ENCODE measurements at places on chromosomes 3 and 15.

DNA sequence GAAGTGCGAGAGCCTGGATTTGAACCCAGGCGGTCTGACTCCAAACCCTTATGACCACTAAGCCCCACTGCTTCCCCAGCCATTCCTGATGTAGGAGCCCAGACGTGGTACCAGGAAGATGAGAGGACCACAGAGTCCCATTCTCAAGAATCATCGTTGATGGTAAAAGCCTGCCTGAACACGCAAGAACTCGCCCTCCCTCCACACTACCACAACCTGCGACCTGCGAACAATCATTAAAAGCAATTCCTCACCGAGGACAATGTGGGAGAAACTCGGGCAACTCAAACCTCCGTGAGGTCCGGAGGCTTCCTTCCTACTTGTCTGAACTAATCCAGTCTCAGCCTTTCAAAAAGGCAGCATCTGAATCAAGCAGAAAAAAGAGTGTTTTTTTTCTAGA lies 10.3 kb downstream of the MAGI1 start:
- DNase-seq = no peak

GRCh38 chr3:141629976-141630375 lies 108.1 kb upstream of the RNF7 start:
- no peak for DNase-seq

- no peak for DNase-seq
These were observed 2.1 kb downstream of the VIPR1 start for GRCh38 chr3:42504334-42505127.

GRCh38 chr3:195150181-195151118 lies 120.5 kb downstream of the XXYLT1 start:
- peak; percentile 83 for DNase-seq

DNA sequence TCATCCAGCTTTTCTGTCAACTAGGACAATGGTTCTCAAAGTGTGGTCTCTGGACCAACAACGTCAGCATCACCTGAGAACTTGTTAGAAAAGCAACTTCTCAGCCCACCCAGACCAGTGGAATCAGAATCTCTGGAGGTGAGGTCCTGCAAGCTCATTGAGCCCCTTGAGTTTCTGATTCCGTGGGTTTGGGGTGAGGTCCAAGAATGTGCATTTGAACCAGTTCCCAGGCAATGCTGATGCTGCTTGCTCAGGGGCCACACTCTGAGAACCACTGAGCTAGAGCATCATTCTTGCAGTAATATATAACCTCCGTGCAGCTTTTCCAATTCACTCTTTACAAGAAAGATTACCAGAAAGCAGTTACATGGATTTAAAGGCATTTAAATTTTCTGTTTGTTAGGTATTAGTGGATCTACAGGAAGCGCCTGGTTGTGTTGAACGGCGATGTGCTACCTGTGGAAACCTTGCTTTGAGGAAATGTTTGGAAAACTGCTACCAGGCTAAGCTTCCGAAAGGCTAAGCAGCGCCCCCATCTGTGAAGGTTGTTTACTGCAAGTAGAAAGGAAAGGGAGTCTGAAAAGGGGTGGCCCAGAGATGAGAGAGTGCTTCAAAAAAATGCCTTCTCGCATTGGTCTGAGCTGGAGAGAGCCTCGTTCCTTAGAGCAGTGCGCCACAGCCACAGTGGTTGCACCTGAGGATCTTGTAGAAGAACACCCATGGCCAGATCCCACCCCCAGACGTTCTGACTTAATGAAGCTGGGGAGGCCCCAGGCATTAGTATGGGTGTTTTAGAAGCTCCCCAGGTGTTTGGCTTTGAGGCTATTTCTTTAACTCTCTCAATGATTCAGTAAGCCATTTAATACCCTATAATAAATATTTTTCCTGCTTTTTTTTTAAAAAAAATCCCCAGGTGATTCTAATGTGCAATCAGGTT lies 50.0 kb downstream of the RLBP1 start:
- DNase-seq = peak; percentile 46

DNA sequence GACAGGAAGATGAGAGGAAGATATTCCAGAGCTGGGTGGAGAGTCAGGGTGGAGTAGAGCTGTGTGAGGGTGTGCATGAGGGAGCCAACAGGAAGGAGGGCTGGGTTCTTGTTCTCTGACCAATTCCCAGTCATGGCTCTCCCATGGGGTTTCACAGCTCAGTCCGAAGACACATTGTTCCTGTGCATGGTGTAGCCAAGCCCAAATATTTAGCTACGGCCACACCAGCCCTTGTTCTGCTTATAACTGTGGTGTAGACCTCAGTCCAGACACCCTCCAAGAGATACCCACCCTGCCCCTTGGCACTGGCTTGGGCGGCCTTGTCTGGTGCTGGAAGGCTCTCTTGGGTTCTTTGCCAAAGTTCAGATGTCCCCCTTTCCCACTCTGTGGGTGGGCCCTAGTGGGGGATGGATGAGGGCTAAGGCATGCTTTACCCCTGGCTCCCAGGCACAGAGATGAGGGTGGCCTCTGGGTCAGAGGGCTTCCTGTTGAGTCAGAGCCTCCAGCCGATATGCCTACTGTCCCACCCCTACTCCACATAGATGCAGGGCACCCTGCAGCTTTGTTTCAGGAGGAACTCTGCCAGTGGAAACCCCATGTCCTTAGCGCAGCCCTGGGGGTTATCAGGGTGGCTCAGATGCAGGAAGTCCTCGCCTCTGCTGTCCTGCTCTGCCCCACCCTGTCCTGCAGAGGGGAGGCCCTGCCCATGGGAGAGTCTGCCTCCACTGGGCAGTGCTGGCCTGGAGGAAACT lies 271.2 kb upstream of the CTDSPL start:
- DNase-seq = no peak

All from mesenchymal stem cell (in vitro differentiated cells and primary cell).